Kidney (tissue), 22 donors: ENCODE measurements at places on chromosomes 5 and 9.

DNA sequence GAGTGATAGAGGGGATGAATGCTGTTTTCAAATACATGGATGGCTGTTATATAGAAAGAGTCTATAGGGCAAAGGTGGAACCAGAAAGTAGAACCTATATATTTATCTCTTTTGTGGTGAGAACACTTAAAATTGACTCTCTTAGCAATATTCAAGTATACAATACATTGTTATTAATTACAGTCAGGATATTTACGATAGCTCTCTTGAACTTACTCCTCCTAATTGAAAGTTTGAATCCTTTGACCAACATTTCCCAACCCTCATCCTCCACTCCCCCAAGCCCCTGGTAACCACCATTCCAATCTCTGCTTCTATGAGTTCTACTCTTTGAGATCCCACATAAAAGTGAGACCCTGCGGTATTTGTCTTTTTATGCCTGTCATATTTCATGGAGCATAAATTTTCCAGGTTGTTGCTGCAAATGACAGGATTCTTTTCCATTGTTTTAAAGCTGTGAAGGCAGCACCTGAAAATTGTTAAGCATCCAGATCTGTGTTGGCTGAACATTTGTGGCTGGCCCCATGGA, 41.5 kb downstream of the ALDH1A1 start:
- DNase-seq, result no peak

DNA sequence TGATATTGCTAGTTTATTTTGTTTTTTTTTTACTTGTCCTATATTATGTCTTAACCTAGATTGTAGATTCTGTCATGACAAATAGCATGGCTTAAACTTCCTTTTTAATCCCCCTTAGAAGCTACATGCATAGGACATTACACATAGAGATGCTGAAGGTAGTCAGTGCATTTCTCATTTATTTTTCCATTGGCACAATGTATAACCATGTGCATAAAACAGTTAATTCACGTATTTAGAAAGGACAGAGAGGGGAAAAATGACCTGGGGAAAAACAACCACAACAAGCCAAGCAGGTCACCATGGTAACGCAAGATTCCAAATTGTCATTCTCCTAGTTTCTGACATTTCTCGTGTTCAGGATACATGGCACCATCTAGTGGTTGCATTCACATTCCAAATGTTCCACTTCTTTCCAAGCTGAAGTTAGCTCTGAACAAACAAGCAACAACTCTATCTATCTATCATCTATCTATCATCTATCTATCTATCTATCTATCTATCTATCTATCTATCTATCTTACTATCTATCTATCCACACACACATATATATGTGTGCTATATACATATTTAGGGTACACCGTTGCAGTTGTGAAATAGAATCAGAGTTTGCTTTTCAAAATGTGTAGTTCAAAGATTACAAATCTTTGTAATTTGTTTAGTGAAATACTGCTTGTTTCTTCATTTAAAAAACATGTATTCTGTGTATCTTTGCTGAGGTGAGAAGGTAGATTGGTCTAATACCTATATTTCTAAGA, 487.2 kb upstream of the ST8SIA4 start:
- DNase-seq, result peak; percentile 55

DNA sequence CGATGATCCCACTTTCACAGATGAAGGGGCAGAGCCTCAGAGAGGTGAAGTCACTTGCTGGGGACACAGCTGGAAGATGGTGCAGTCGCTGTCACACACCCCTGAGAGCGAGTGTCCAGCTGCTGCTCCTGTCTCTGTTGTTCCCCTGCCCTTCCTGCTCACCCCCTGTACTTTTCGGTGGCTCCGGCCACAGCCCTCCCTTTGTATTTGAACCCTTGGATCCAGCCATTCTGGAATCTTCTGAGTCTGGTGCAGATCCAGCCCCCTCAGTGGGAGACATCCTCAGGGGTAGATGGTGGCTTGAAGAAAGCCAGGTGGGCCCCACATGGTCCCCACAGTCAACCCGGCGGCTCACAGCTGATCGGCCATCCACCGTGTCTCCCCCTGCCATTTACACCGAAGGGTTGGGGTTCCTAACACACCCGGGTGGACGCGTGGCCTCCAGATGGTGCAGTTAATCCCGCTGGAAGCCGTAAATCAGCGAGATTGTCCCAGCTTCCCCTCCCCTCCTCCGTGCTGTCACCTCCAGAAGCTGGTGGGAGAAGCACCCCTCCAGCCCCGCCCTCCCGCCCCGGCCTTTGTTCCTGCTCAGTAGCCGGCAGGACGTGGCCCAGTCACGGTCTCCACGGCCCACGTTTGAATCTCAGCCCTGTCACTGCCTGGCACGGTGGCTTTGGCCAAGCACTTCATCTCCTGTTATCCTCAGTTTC, 204.8 kb downstream of the C9orf50 start:
- peak; percentile 81 for DNase-seq

DNA sequence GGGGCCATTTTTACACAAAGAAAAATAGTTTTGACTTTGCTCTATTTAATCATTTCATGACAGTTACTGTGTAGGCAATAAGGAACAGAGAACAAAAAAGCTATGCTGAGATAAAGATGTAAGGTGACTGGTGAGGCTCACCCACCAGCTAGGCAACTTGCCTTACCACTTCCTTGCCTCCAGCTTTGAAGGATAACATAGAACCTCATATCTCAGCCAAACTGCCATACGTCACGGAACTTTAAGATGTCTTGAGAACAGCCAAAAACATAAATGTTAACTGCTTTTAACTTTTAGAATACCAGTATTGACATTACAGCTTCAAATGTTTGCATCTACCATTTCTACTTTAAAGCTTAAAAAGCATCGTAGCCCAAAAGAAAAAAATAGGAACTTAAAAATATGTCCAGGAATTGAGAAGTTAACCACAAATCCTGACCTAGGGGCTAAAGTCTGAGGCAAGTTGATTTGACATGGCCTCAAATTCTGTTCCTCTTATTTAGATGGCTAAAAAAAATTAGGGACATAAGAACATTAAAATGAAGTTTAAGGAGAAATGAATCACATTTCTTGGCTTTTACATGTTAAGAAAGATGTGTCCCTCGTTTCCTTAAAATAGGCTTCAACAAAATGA, 7.7 kb upstream of the GCNT4 start:
- DNase-seq, result no peak

- no peak for DNase-seq
These were observed 10.0 kb downstream of the TMEM174 start for GRCh38 chr5:73183000-73183399.

DNA sequence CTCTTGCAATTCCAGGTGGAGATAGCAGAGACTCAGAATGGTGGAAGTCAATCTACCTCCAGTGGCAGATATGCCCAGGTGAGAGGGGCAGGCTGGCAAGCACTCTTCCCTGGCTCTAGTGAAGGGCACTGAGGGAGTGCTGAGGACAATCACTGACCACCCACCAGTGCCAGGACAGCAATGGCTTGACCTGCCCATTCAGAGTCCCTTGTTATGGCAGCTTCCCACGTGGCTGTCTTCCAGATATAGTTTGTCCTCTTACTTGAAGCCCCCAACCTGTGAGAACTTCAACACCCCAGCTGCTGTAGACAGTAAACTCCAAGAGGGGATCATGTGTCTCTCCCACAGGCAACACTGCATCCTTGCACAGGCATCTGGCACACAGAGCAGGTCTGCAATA, 104.7 kb downstream of the LHFPL2 start:
- DNase-seq, result no peak

DNA sequence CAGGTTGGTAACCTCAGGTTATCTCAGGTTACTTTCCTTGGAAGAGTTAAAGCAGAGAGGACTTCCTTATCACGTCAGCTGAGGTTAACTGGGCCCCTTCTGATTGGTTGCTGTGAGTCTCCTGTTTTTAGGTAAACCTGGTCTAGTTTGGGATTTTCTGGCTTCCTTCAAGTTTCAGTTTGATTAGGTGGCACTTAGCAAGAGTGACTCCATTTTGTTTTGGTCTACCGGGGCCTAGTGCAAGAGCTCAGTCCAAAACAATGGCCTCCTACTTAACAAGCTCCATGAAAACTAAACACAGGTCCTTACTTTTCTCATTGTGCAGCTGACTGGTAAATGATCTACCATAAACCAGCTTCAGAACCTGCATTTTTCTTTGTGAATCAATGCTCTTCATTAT, 67.2 kb upstream of the GOLM1 start:
- DNase-seq, result no peak

DNA sequence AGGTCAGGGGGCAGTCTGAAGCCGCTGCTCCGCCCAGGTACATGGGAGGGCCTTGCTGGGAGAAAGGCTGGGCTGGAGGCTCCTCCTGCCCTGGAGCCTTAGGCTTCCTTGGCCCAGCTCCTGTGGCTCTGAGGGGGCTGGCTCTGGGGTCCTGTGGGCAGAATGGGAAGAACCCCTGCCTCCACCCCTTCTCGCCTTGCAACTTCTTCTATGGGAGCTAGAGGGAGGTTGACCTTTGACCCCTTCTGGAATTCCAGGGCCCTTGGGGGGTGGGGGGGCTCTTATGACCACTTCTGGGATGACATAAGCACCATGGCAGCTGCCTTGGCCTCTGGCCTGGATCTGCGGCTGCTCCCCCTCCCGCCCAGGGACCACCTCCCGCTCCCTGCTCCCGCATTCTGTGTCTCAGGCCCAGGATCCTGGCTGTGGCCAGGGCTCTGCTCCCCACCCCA, 32.2 kb downstream of the IER5L start:
- peak; percentile 87 for DNase-seq
